ENCODE measurements at places on chromosomes 3 and 15.
A peak's percentile ranks its signal among the peaks of the same experiment; 100 is the strongest.

DNA sequence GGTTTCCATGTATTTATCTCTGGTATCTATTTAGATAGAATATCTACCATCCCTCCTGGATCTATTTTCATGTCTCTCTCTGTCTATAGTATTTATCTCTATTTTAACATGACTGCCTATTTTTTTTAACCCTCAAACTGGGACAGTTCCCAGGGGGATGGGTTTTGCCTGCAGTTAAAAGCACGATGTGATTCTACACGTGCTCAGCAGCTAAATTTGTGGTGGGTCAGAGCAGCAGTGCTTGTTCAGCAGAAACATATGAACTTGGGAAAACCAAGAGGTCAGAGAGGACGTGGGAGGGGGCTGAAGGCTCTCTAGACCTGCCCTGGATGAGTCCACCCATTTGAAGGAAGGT, 189.2 kb downstream of the NTRK3 start:
- DNase-seq = no peak

DNA sequence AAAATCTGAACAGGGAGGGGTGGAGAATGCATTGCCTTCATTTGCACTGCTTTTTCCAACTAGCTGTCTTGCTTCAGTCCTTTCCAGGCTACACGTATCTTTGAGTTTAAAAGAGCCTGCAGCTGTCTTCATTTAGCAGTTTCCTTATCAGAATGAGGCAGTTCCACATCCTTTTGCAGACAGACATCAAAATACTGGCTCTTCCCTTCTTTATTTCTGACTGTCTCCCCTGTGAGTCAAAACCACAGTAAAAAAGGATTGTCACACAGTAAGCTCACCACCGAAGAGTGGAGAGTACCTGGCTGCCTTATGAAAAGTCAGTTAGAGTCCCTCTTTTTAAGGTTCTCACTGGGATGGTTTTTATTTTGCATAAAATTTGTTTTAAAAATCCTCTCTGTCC, 205.5 kb upstream of the CD96 start:
- DNase-seq = no peak

DNA sequence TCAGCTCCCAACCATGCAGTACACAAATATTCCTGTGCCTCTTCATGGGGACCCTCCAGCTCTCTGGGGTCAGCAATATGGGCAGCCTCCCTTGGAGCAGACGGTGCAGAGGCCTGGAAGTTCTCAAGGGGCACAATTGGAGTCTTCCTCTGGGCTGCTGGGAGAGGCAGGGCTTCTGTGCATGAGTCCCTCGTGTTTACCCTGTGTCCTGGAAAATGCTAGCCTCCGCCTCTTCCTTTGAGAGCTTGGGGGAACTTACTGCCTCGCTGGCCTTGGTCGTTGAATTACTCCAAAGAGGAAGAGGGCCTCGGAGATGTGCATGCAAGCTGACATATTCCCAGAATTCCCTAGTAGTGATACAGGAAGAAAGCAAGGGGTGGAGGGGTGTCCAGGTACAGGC, 284.4 kb upstream of the IGF1R start:
- DNase-seq = no peak

DNA sequence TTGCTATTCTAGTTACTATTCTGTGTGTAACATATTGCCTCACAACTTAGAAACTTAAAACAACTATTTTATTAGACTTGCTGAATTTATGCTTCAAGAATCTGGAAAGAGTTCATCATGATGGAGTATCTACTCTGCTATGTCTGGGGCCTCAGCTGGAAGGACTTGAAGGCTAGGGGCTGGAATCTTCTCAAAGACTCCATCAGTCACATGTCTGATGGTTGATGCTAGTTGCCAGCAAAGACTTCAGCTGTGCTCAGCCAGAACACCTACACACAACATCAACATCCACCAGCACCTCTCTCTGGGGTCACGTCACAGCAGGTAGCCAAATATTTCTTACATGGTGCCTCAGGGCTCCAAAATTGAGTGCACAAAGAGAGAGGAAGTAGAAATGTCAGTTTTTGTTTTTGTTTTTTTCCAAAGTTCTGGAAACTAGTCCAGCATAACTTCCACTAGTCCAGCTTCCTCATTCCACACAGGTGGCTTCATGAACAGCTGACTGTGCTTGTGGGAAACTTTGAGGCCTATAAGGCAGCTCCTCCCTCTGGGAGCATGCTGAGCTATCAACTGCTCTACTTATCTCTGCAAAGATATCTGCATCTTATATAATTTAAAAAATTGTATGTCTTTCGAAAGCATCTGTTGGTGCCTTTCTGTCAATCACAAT, 325.4 kb upstream of the AGTR1 start:
- DNase-seq = no peak

- DNase-seq = no peak
Measured at GRCh38 chr3:147408188-147409100, 721 bp upstream of the ZIC1 start.

GRCh38 chr3:143182866-143183664, 63.5 kb downstream of the CHST2 start:
- DNase-seq = no peak

- DNase-seq = no peak
Measured at GRCh38 chr3:33663042-33663441, 55.0 kb downstream of the CLASP2 start.

DNA sequence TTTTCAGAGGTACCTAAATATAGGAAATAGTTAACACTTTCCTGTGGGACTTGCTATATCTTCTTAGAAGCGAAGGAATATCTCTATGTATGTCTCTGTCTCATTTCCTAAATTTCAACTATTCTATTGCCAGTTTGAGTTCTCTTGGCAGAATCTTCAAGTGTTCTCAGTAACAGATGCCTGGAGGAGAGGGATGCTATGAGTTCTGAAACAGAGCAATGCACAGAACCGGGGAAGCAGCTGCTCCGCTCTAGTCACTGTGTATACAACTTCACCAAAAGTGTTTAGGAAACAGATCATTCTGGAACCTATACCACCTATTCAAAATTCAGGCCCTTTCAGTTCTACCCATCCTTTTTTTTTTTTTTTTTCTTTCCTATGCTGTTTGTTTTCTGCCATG, 144.6 kb downstream of the RORA start:
- DNase-seq = no peak

- no peak for DNase-seq
Measured at GRCh38 chr15:81548365-81549130, 174.5 kb upstream of the TMC3 start.

- no peak for DNase-seq
Measured at GRCh38 chr3:127444761-127445160, 145.8 kb downstream of the TPRA1 start.

GRCh38 chr15:94231723-94232468, 535 bp downstream of the MCTP2 start:
- DNase-seq = no peak

GRCh38 chr3:175495331-175495730, 636.2 kb downstream of the NAALADL2 start:
- no peak for DNase-seq

GRCh38 chr3:16961621-16962205, 77.0 kb downstream of the PLCL2 start:
- no peak for DNase-seq

- no peak for DNase-seq
Measured at GRCh38 chr15:47754312-47754711, 37.0 kb downstream of the SEMA6D start.

DNA sequence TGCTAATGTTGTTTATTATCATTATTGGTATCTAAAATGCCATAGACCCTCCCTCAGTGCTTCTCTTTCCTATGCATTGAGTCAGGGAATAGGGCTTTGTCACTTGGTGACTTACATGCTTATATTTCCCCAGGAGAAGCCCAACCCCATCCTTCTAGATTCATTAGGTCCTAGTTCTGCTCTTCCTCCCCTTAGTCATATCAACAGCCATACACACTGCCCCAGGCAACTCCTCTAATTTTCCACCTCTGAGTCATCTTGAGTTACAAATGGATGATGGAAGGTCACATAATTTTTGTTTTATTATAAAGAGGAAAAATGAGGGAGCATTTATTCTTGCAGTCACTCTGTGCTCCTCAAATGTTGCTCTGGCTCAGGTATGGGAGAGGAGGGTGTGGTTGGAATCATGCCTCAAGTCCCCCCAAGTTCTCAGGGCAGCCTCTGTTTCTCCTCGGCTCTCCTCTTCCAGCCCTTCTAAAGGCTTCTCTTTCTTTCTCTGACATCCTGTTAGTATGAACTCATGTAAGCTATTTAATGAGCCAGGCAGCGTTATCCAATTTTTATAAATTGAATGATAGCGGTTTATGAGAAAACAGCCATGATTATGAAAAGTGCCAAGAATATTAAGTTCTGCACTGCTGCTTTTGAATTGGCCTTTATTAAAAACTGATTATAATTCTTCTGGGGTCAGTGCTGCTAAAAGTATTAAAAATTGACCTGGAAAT, 45.6 kb upstream of the FSTL1 start:
- no peak for DNase-seq

GRCh38 chr3:127970966-127971592, 56.0 kb downstream of the KBTBD12 start:
- DNase-seq = no peak

DNA sequence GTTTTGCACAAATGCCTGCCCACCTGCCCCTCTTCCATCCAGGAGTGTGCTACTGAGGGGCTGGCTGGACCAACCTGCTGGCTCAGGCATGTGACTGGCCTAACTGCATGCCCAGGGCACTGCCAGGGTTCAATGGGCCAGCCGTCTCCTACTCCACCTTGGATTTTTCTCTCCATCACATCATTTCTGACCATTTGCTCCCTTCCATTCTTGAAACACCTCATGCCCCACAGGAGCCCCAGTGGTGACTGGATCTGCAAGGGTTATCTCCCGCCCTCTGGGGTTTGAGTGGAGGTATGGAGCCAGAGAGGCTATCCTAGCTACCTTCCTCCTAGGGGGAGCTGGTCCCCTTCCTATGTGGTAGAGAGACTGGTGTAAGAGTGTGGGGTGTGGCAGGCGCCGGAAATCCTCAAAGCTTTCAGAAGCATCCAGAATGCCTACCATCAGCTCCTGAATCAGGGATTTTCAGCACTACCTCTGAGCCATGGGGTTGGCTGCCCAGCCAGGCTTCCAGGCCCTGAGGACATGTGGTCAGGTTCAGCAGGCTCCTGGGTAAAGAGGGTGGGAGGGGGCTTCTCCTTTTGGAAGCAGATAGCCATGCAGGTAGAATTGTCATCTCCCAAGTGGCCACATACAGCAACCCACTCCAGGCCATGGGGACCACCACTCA, 2.9 kb upstream of the MANF start:
- DNase-seq = no peak

- DNase-seq = no peak
Measured at GRCh38 chr15:83318861-83319415, 34.5 kb upstream of the BNC1 start.

- no peak for DNase-seq
Measured at GRCh38 chr15:80659375-80659774, 35.7 kb upstream of the ABHD17C start.

DNA sequence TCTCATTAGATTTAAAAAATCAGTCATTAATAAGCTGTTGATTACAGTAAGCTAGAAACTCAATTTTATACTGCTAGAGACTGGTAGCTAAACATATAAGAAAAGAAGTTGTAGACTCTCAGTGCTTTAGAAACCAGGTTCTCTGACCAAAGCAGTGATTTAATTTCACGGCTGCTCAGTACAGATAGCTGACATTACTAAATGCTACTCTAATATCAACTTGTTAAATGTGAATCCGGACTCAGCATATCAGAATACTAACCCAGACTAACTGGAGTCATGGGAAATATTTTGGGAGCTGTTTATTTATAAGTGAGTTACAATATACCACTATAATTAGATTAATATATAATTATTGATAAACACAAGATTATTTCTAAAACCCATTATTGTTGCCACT, 80.4 kb downstream of the NEDD4 start:
- DNase-seq = no peak

DNA sequence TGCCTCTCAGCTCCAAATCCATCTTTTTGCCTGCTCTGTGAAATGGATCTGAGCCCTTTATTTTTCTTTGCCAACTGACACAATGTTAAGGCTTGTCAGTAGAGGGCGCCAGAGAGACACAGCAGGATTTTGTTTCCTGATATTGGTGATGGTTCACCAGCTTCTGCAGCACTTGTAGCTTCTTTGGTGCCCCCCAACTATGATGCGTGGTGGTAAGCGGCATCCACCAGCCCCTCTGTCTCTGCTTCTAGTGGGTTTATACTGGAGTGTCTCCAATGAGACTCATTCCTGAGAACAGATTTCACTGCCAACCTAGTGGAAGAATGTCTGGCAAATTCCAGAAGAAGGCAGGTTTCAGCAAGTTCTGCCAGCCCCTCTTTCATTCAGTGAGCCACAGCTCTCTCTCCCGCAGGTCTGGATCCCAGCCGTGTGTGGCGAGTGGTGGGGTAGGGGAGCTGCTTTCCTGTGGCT, 471.9 kb upstream of the FRG2C start:
- DNase-seq = peak; percentile 1

- DNase-seq = no peak
Measured at GRCh38 chr3:10234526-10235230, 13.6 kb upstream of the TATDN2 start.

GRCh38 chr15:95866711-95867440, 463.6 kb upstream of the NR2F2 start:
- DNase-seq = no peak

DNA sequence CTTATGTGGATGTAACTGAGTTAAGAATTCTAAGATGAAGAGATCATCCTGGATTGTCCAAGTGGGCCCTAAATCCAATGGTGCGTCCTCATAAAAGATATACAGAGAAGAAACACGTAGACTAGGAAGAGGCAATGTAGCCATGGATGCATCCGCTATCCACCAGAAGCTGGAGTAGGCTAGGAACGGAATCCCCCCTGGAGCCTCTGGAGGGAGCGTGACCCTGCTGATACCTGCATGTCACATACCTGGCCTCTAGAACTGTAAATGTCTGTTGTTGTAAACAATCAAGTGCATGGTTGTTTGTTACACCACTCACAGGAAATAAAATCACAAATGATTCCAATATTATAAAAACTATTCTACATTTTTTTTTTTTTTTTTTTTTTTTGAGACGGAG, 254.5 kb upstream of the RORA start:
- no peak for DNase-seq

DNA sequence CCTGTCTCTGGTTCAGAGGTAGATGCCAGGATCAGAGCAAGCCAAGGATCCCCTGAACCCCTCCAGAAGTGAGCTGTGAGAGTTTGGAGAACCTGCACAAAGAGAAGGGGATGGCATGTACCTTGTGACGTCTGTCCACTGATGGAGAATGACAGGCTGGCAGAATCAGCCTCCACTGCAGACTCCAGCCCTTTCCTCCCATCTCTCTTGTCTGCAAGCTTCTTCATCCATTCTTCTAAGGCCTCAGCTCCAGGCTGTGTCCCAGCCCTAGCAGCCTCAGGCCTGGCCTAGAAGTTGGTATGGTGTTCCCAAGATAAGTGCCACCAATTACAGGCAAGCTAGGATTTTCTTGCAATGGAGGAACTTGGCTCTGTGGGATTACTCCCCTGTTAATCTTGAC, 8.6 kb downstream of the GALNT15 start:
- no peak for DNase-seq

GRCh38 chr3:16995601-16996000, 110.8 kb downstream of the PLCL2 start:
- DNase-seq = no peak

All from activated naive CD4-positive, alpha-beta T cell (primary cell).